ENCODE measurements at places on chromosomes 16 and 17.

- no peak for DNase-seq
Measured at GRCh38 chr16:12006637-12007036, 30.1 kb downstream of the SNX29 start.

DNA sequence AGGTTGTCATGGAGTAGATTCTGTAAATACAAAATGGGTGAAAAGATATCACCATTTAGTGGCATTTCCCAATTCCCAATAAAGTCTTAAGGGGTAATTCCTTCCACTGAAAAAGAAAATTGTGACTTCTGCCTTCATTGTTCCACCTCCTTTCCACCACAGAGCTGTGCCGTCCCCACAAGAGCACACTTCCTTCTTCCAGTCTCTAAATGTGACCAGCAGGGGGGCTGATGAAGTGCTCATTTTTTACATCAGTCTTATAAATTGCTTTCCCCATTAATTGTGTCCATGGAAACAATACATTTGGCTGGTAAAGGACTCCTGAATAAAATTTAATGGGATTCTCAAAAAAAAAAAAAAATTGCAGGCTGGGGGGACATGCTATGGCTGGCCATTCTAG lies 260.8 kb upstream of the PSMD7 start:
- no peak for DNase-seq

DNA sequence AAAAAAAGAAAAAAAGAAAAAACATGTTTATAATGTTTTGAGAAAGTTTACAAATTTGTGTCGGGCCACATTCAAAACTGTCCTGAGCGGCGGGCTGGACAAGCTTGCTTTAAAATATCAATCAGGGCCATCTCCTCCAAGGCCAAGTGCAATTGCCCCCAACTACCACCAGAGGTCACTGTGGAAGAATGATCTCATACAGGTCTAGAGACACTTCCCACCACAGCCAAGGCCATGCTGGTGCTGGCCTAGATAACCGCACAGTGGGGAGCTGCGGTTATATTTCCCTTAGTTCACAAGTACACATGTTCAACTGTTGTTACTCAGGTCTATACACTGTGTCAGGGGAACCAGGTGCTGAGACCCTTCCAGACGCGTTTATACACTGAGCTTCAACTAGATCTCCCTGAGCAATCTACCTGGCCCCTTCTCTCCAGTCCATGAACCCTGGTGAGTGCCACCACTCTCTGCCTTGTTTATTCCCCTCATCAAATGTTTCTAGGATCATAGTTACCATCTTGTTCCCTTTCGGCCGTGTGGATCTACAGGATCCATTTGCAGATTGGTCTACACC lies 83.8 kb upstream of the CCL2 start:
- peak; percentile 59 for DNase-seq

- DNase-seq: peak; percentile 81
Measured at GRCh38 chr17:82213251-82214011, 789 bp upstream of the CCDC57 start.

GRCh38 chr16:55372792-55373488 lies 48.9 kb downstream of the IRX6 start:
- no peak for DNase-seq

GRCh38 chr16:70254965-70255286 lies 3.2 kb upstream of the EXOSC6 start:
- no peak for DNase-seq

DNA sequence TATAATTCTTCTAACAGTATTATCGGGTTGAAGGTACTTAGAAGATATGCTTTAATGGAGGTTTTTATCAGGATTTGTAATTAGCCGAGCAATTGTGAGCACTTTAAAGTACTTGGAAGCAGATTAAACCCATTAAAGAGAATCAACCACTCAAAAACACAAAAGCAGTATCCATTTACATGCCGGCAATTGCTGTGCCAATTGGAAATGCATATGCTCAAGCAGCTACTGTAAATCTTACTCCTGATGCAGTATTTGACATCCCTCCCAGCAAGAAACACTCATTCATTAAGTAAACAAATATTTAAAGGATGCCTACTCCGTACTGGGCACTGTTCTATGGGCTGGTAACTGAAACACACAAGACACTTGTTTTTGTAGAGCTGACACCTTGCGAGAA lies 11.4 kb upstream of the CCL1 start:
- no peak for DNase-seq

- no peak for DNase-seq
Measured at GRCh38 chr16:6593799-6594198, 738.8 kb upstream of the RBFOX1 start.

DNA sequence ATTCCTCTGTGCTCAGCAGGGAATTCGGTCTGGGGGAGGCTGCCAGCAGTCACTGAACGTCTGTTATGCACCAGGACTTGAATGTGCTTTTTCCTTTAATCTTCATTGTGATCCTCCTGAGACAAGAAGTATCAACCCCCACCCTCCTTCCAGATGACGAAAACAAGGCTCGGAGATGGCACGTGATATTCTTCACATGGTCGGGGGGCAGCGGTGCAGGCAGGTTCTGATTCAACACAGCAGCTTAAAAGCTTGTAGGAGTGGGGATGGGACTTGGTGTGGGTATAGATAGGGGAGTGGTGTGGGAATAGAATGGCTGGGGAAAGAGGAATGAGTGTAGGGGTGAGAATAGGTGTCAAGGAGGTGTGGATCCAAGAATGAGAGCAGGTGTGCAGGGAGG lies 6.4 kb downstream of the NECAB2 start:
- no peak for DNase-seq

GRCh38 chr17:82034371-82035011 lies 3.0 kb downstream of the DCXR start:
- DNase-seq: no peak

- DNase-seq: no peak
Measured at GRCh38 chr16:70653406-70653805, 7.0 kb downstream of the IL34 start.

- DNase-seq: peak; percentile 36
Measured at GRCh38 chr16:10033556-10033955, 148.7 kb downstream of the GRIN2A start.

DNA sequence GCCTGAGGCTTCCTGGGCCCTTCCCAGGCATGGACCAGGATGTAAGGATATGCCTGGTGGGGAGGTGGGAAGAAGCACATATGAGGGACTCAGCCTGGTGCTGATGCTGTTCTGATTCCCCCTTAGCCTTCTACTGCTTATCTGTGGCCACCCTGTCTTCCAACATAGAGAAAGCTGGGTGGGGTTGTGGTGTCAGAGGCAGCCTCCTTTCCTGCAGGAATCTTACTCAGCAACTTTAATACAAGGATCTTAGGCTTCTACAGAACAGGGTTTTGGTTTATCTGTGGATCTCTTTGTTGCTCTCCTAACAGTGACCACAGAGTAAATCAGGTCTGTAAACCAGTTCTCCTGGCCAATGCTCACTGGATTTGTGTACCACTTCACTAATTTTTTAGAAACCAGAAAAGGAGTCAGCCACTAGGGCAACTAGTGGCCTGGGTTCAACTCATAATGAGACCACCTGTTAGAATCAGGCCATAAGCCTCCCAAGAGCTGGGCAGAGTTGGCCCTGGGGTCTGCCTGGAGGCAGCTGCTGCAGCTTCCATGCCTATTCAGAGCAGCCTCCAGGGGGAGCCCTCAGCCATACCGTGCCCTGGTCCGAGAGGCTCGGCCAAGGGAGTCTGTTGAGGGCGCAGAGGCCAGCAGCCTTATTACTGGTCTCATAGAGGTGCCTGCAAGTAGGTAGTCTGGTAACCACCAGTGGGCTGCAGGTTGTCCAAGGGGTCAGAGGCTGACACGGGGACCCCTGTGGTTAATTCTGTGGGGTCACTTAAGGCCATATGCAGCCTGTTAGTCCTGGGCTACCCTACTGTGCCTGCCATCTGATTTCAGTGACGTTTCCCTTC lies 7.1 kb downstream of the HAS3 start:
- peak; percentile 79 for DNase-seq

- DNase-seq: no peak
Measured at GRCh38 chr17:71127416-71127815, 958.1 kb downstream of the KCNJ2 start.

DNA sequence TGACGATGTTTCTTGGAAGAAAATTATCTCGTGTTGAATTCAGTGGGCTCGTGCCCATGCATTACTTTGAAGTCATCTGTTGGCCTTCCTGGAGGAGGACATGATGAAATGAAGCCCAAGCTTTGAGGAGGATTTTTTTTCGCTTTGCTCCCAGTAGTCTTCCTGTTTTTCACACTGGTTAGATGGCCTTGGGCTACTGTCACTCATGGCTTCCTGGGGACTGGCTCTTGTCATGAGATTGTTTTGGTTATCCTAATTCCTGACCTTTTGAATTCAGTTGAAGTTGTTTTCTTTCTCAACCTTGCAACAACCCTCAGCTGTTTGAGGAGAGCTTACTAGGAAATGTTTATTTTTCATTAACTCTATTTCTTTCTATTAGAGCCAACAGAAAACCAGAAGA lies 430.7 kb downstream of the HS3ST3B1 start:
- DNase-seq: no peak

DNA sequence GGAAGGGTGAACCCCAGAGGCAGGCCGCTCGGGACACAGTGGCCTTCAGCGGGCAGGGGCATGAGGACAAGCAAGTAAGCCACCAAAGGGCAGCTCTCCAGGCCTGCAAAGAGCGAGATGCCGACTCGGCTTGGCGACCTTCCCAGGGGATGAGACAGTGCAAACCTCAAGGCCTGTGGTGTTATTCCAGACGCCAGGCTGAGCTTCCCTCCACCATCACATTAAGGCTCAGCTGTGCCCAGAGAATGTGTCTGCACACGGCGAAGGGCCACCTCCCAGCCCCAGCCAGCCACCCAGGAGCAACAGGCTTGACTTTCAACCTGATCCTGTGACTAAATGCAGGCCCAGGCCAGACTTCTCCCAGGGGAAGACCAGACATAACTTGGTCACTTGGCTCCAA lies 251.4 kb downstream of the SOX9 start:
- no peak for DNase-seq

GRCh38 chr16:68232335-68232734 lies 3.6 kb downstream of the ESRP2 start:
- no peak for DNase-seq

DNA sequence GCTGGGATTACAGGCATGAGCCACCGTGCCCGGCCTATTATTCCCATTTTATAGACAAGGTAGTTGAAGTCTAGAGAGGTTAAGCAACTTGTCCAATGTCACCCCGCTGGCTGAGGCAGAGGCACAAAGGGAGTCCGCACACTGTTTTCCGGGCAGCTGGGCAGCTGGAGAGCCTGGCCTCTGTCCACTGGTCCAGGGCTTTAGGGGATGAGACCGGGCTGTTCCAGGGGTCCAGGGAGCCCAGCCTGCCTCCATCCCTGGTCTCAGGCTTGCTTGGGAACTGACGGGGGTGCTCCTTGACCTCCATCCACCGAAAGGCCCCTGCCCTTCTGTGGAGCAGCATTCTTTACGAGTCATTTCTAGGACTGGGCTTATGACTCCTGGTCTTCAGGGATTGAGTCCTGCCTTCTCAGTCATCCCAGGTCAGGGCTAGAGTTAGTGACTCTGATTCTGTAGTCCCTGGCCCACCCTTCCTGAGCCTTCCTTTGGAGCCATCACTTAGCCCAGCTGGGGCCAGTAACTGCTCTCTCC lies 37.5 kb downstream of the SOCS3 start:
- no peak for DNase-seq

DNA sequence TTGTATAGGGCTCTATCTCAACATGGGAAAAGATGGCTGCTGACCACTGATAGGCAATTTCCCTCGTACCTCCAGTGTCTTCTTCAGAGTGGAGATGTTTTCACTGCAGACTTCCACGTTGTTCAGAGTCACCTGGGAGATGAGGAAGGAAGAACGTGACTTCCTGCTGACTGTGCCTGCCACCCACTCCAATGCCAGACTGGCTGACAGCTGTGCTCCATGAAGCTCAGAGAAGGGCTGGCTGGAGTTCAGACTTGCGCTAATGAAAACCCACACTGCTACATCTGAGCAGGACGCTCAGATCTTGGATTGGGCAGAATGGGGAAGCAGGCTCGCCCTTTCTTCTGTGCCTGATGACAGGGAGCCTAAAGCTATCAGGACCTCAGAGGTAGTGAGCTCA lies 33.1 kb downstream of the COG4 start:
- no peak for DNase-seq

- no peak for DNase-seq
Measured at GRCh38 chr17:33202021-33202420, 91.1 kb downstream of the ASIC2 start.

GRCh38 chr17:76337413-76337777 lies 16.3 kb downstream of the PRPSAP1 start:
- no peak for DNase-seq

GRCh38 chr17:40062329-40063186 lies at the start of gene THRA:
Gene THRA (plus strand): TSS chr17:40062965. CDS start chr17:40074489, 11,524 bp downstream.
- DNase-seq: peak; percentile 88

- DNase-seq: peak; percentile 75
Measured at GRCh38 chr17:47280072-47280811, 26.6 kb downstream of the ITGB3 start.

GRCh38 chr17:15233022-15233805 lies 31.9 kb downstream of the PMP22 start:
- no peak for DNase-seq

DNA sequence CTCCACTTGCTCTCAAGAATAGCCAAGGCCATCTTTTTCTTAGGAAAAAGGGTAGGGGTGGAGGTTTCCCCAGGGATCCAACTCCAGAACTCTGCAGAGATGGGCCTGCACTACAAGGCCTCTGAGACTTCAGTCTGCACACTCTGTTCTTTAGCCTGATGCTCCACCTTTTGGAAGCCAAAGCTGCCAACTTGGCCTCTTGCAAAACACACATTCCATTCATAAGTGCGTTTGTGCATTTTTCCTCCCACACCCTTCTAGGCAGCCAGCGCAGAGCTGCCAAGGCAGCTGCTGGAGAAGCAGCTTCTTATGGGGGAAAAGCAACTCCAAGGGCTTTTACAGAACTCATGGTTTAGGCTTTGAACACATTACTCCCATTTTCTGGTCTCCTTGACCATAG lies 45.3 kb downstream of the REXO5 start:
- peak; percentile 47 for DNase-seq

DNA sequence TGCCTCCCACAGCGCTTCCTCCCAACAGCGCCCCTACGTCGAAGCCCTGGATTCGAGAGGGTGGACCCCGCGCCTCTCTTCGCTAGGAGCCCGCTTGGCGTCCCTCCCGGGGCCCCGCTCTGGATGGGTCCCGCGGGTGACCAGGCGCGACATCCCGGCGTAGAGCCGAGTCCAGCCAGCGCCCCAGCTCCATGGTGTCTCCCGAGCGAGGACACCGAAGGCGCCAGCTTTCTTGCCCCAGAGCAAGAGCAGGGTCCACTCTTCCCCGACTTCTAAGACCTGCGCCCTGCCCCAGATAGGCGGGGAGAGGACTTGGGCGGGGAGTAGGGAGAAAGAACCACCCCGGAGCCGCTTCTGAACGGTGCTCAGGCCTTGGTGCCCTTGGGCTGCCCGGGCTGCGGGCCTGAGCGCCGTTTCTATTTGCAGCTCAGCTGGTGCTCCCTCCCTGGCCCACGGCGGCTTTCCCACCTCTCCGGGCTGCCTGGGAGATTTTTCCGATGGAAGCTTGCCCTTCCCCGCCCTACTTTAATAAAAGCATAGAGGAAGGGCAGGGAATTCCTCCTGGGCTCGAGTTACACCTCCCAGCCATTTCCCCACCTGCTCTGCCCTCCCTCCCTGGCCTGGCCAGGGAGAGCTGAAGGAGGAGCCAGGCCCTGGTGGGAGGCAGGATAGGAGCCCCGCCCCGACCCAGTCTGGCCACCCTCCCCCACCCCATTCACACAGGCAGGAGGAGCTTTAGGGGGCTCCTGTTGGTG lies 1.8 kb downstream of the MMP15 start:
- DNase-seq: peak; percentile 81

- DNase-seq: peak; percentile 20
Measured at GRCh38 chr17:50212121-50212843, 10.9 kb upstream of the COL1A1 start.
